NCI-H1092 (cell line): ENCODE measurements at places on chromosomes 6 and 20.

DNA sequence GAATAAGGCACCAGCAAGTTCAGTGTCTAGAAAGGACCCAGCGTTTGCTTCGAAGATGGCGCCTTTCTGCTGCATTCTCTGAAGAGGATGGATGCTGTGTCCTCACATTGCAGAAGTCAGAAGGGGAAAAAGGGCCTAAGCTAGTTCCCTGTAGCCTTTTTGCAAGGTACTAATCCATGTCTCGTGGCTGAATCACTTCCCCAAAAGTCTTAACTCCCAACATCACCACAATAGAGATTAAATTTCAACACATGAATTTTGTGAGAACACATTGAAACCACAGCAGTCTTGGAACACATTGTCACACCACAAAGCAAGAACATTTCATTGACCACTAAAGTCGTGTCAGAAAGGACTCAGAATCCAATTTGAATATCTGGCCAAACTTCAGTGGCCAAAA, 42.1 kb downstream of the KLHL31 start:
- no peak for DNase-seq

- no peak for DNase-seq
These were observed 995 bp downstream of the STK4 start for GRCh38 chr20:44967207-44967807.

GRCh38 chr6:128519132-128519930, 1.1 kb downstream of the PTPRK start:
- no peak for DNase-seq

DNA sequence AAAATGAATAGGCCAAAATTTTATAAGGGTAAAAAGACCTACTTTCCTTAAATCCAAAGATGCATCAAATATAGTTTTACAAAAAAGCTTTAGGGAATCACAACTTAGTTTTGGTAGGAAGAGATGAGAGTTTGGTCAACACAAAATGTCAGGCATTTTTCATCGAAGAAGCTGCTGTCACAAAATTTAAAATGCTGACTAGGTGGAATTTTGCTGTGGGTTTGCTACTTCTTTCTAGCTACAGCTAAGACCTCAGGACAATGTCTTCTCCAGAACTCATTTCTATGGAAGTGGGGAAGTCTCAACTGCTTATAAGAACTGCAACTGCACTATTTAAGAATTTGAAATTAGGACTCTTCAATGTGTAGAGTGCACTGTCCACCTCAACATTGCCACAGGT, 351.1 kb downstream of the HAO1 start:
- no peak for DNase-seq

- DNase-seq = no peak
These were observed 114.3 kb upstream of the TMEM181 start for GRCh38 chr6:158445426-158446085.

GRCh38 chr6:49799090-49799489, 12.0 kb upstream of the PGK2 start:
- DNase-seq = no peak

DNA sequence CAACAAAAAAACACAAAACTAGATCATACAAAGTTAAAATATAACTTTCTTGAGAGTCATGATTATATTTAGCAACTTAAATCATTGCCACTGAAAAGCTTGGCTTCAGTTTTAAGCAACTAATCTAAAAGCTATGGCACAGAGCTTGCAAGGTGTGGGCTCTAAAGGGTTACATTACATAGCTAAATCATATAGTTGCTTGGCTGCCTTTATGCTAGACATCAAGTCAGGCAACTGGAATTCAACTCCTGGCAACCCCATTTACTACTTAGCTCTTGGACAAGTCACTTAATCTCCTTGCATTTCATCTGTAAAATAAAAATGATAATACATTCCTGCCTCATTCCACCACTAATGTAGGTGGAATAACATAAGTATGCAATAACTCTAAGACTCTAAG, 40.9 kb upstream of the GCM1 start:
- DNase-seq = no peak

DNA sequence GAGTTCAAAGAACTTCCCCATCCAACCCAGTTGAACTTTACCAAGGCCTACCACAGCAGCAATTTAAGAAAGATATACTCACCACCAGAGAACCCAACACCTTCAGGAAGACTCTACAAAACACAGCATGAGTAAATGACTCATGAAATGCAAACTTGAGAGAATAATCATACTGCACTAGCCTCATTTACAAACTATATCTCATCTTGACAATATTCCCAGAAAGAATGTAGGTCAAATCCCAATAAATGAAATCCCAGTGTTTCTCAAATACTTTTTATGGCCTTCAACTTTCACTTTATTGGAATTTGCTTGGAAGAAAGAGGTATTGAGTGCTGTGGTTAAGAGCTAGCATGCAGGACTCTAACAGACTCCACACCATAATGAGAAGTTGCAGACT, 60.0 kb downstream of the FYN start:
- no peak for DNase-seq

- no peak for DNase-seq
These were observed 67.4 kb downstream of the ZMYND8 start for GRCh38 chr20:47289096-47289495.

GRCh38 chr6:52022675-52023074, 64.7 kb downstream of the PKHD1 start:
- DNase-seq = no peak

DNA sequence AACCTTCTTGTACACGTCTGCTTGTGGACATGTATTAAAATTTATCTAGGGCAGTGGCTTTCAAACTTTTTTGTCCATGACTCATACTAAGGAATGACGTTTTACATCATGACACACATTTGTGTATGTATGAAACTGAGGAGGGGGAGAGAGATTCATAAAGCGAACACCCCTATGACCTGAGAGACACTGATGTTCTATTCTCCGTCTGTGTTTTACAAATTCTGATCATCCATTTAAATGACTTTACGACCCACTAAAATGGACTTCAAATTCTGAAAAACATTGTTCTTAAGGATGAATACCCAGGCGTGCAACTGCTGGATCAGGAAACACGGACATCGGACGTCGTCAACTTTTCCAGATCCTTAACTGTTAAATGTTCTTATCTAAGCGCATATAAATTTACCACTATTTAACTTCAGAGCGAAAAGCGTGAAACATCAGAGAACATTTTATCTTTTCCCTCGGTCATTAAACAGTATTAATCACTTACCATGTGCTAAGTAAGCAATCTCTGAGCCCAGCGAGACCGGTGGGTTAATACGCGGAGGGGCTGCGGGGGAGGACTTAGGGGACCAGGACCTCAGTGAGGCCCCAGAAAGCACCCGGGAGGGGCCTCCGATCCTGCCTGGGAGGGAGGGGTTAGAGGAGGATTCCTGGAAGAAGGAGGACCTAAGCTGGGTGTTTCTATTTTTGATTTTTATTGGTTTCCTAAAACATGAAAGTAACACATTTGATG, 1.2 kb downstream of the PLAGL1 start:
- no peak for DNase-seq
